ENCODE measurements at places on chromosomes 5 and 9.

DNA sequence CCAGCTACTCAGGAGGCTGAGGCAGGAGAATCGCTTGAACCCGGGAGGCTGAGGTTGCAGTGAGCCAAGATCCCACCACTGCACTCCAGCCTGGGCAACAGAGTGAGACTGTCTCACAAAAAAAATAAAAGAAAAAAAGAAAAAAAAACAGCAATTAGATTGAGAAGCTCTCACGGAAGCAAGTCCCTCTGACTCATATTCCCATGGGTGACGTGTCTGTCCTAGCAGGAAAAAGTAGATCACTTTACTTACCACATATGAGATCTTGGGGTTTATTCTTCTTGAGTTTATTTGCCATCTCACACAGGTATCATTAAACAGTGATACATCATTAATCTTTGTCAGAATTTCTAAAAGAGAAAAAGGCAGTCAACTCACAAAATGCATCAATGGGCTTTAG, 62.6 kb downstream of the SUSD1 start:
- DNase-seq = no peak
- no peak overlapping the region for H3K27ac ChIP-seq
- no peaks in the 10 kb centered on the region for H3K27me3 ChIP-seq
- H3K4me3 ChIP-seq = no peak overlapping the region

- no peaks in the 10 kb centered on the region for H3K4me1 ChIP-seq
- H3K36me3 ChIP-seq = no peaks in the 10 kb centered on the region
- DNase-seq = no peak
- H3K27me3 ChIP-seq = no peaks in the 10 kb centered on the region
- H3K4me3 ChIP-seq = no peak overlapping the region
These were observed 147.4 kb downstream of the ACTBL2 start for GRCh38 chr5:57335092-57335660.

DNA sequence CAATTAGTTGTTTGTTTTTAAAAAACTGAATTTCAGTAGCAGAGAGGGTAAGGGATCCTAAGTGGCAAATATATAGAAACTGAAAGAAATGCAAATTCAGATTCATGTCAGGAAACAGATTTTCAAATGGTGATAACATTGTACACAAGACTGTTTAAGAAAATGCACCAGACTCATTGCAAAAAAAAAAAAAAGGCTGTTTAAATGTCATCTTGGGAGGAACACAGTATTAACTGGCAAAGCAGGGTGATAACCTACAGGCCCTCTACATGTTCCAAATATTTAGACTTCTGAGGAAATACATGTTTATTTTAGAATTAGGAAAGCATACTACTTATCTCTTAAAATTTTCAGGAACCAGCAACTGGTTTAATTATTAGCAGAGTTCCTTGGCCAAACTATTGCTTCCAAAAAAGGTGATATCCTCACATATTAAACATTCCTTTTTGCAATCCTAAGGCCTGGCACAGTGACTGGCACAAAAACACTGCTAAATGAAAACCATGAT, 114.5 kb downstream of the TSSK1B start:
- H3K4me3 ChIP-seq = no peak overlapping the region
- H3K4me1 ChIP-seq = no peaks in the 10 kb centered on the region
- no peaks in the 10 kb centered on the region for H3K27me3 ChIP-seq
- no peak for DNase-seq
- no peak overlapping the region for H3K27ac ChIP-seq

GRCh38 chr9:123318961-123319421, 37.0 kb upstream of the CRB2 start:
- H3K27ac ChIP-seq = no peak overlapping the region
- no peak for DNase-seq
- no peaks in the 10 kb centered on the region for H3K36me3 ChIP-seq
- no peak overlapping the region for H3K4me3 ChIP-seq
- peaks cover 28% of the 10 kb centered on the region for H3K4me1 ChIP-seq
- H3K27me3 ChIP-seq = no peaks in the 10 kb centered on the region

Data from CD8-positive, alpha-beta memory T cell (primary cell).